ENCODE measurements at places on chromosomes 2 and 18. TPM values are rescaled to one million over a fixed set of nuclear protein-coding genes. Genes with fewer than 3 reads are reported as not detected.

Gene MRPL44
- total RNA-seq, result 29.1 TPM

Gene UPP2
- not detected for total RNA-seq

Gene SLC11A1
- total RNA-seq, result not detected

Gene ALLC
- not detected for total RNA-seq

Gene MARCO
- not detected for total RNA-seq

Gene SULT1C4
- total RNA-seq, result not detected

DNA sequence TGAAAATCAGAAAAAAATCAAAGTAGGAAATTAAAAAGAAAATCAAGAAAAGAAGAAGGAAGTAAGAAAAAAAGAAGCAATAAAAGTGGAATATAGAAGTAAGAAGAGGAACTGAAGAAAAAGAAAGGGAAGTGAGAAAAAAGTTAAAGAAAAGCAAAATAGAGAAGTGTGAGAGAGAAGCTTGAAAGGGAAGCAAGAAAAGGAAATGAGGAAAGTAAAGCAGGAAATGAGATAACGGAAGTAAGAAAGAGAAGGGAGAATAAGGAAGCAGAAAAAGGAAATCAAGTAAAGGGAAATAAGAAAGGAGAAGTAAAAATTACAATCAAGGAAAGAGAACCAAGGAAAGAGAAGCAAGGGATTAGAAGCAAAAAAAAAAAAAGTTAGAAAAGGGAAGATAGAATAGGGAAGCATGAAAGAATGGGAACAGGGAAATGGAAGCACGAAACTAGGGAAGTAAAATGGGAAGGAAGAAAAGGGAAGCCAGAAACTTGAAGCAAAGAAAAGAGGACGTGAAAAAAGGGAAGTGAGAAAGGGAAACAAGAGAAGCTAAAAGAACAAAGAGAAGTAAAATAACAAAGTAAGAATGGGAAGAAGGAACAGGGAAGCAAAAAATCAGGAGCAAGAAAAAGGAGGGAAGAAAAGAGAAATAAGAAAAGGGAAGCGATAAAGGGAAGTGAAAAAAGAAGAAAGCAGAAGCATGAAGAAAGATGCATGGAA lies 243.3 kb upstream of the NCKAP5 start:
- no peak overlapping the region for H3K4me3 ChIP-seq
- DNase-seq, result no peak
- peaks cover 17% of the 10 kb centered on the region for H3K36me3 ChIP-seq
- H3K27ac ChIP-seq, result no peak overlapping the region
- H3K27me3 ChIP-seq, result peaks cover 3% of the 10 kb centered on the region
- no peaks in the 10 kb centered on the region for H3K4me1 ChIP-seq

DNA sequence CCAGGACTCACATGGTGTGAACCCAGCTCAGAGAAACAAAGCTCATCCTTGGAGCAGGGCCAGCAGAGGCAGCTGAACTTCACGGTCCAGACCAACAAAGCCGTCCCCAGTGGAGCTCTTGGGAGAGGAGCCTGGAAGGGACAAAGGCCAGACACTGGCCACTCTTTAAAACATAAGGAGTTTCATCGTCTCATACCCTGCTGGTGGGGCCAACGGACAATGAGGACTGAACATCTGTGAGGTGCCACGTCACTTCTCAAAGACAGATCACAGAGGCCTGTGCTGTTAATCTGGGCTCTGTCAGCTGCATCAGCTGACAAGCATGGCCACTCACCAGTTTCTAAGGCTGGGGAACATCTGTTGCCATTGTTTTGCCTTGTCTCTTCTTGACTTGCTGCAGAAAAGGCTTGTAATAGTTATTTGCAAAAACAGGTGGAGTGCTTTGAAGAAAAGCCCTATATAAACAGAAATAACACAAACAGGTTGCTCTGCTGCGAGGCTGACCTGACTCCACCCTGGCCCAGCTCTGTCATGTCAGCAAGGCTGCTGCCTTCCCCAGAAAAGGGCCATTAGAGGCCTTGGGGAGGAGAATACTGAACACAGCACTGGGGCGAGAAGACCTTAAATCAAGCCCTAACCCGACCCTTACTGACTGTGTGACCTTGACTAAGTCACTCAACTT lies 68.1 kb upstream of the DAPL1 start:
- H3K27me3 ChIP-seq, result peaks cover 4% of the 10 kb centered on the region
- H3K4me3 ChIP-seq, result no peak overlapping the region
- no peaks in the 10 kb centered on the region for H3K36me3 ChIP-seq
- H3K4me1 ChIP-seq, result no peaks in the 10 kb centered on the region

GRCh38 chr2:98821629-98822135 lies 90.8 kb upstream of the MGAT4A start:
- H3K4me1 ChIP-seq, result peaks cover 5% of the 10 kb centered on the region
- H3K27ac ChIP-seq, result no peak overlapping the region
- H3K4me3 ChIP-seq, result no peak overlapping the region
- H3K27me3 ChIP-seq, result peaks cover 2% of the 10 kb centered on the region

- H3K36me3 ChIP-seq, result no peaks in the 10 kb centered on the region
- H3K27me3 ChIP-seq, result peaks cover 27% of the 10 kb centered on the region
- H3K4me1 ChIP-seq, result no peaks in the 10 kb centered on the region
- no peak for DNase-seq
Measured at GRCh38 chr2:224325941-224326340, 76.0 kb downstream of the FAM124B start.

- peaks cover 21% of the 10 kb centered on the region for H3K27me3 ChIP-seq
- no peak for DNase-seq
- H3K4me1 ChIP-seq, result no peaks in the 10 kb centered on the region
- H3K4me3 ChIP-seq, result no peak overlapping the region
- H3K36me3 ChIP-seq, result no peaks in the 10 kb centered on the region
Measured at GRCh38 chr2:9830685-9831410, 12.4 kb upstream of the TAF1B start.

- peaks cover 19% of the 10 kb centered on the region for H3K27me3 ChIP-seq
- DNase-seq, result no peak
- H3K36me3 ChIP-seq, result no peaks in the 10 kb centered on the region
- no peak overlapping the region for H3K4me3 ChIP-seq
- no peak overlapping the region for H3K27ac ChIP-seq
Measured at GRCh38 chr2:175874291-175874690, 127.8 kb downstream of the LNPK start.

DNA sequence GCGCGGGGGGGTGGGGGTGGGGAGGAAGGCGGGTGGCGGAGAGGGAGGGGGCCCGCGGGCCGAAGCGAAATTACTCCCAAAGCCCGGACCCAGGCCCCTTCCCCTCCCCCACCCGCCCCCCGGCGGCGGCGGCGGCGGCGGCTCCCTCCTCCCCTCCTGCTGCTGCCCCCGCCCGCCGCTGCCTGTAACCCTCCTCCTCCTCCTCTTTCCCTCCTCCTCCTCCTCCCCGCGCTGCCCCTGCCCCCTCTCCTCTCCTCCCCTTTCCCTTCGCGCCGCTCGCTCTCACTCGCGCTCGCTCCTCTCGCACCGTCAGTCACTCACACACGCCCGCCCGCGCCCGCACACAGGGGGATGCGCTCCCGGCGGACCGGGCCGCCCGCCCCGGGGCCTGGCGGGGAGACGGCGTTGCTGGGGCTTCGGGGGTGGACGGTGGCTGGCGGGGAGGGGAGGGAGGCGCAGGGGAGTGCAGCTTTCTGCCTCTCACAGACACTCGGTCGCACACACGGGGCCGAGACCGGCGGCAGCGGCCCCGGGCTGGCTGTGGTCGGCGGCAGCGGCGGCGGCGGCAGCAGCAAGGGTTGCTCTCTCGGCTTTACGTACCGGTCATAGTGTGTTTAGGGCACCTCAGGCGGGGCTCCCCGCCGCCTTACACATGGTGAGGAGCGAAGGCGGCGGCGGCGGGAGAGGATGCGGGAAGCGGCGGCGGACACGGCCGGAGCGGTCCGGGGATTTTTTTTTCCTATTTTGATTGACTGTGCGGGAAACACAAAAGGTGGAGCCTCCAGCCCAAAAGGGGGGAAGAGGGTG lies 405 bp downstream of the SP3 start:
- DNase-seq, result peak; percentile 91
- H3K4me3 ChIP-seq, result peak overlapping the region; percentile 95
- H3K27ac ChIP-seq, result peak overlapping the region; percentile 99
- no peaks in the 10 kb centered on the region for H3K27me3 ChIP-seq
- H3K4me1 ChIP-seq, result peaks cover 41% of the 10 kb centered on the region

DNA sequence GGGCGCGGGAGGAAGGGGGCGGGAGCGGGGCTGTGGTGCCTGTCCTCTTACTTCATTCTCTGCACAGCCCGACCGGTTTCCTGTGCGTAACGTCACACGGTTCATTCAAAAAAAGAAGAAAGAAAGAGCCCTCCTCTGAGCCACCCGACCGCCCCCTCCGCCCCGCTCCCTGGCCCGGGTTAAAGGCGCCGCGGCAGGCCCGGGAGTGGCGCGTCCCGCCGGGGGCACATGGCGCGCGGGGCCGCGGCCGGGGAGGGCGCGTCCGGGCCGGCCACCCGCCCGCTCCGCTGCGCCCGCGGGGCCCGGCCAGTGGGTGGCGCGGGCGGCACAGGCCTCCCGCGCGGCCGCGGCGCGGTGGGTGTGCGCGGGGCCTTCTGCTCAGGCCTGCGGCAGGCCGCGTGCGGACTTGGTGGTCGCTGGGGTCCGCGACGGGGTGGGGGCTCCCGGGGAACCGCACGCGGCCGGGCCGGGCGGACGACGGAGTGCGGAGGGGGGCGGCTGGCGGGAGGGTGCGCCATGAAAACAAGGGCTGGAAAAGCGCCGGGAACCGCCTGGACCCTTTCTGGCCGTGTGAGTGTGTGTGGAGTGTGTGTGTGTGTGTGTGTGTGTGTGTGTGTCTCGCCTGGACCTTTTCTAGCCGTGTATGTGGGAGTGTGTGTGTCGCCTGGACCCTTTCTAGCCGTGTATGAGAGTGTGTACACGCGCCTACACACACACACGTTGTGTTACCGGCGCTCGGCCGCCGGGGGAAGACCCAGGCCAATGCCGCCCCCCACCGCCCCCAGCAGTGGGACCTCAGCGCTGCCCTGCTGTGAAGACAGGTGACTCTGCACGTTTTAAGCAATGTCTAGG lies 780 bp upstream of the BCL2 start:
- H3K36me3 ChIP-seq, result peaks cover 23% of the 10 kb centered on the region
- peak; percentile 90 for DNase-seq
- H3K27ac ChIP-seq, result peak overlapping the region; percentile 95
- H3K27me3 ChIP-seq, result no peaks in the 10 kb centered on the region
- H3K4me3 ChIP-seq, result peak overlapping the region; percentile 96

GRCh38 chr2:225002656-225003045 lies 39.6 kb downstream of the DOCK10 start:
- no peaks in the 10 kb centered on the region for H3K27me3 ChIP-seq
- H3K4me3 ChIP-seq, result peak overlapping the region; percentile 59
- H3K27ac ChIP-seq, result peak overlapping the region; percentile 96

DNA sequence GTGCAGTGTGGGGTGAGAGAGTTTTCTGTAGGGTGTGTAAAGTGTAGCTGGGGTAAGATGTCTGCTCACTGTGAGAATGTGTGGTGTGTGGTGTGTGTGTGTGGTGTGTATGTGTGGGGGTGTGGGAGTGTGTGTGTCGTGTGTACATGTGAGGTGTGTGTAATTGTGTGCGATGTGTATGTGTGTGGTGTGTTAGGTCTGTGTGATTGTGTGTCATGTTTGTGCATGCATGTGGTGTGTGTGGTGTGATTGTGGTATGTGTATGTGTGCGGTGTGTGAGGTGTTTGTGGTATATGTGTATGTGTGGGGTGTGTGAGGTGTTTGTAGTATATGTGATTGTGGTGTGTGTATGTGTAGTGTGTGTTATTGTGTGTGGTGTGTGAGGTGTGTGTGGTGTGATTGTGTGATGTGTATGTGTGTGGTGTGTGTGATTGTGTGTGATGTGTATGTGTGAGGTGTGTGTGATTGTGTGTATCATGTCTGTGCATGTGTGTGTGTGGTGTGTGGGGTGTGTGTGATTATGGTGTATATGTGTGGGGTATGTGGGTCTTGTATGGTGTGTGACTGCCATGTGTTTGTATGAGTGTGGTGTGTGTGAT lies 241.7 kb upstream of the HDAC4 start:
- DNase-seq, result no peak
- H3K4me1 ChIP-seq, result peaks cover 12% of the 10 kb centered on the region
- H3K4me3 ChIP-seq, result no peak overlapping the region
- H3K27me3 ChIP-seq, result no peaks in the 10 kb centered on the region

DNA sequence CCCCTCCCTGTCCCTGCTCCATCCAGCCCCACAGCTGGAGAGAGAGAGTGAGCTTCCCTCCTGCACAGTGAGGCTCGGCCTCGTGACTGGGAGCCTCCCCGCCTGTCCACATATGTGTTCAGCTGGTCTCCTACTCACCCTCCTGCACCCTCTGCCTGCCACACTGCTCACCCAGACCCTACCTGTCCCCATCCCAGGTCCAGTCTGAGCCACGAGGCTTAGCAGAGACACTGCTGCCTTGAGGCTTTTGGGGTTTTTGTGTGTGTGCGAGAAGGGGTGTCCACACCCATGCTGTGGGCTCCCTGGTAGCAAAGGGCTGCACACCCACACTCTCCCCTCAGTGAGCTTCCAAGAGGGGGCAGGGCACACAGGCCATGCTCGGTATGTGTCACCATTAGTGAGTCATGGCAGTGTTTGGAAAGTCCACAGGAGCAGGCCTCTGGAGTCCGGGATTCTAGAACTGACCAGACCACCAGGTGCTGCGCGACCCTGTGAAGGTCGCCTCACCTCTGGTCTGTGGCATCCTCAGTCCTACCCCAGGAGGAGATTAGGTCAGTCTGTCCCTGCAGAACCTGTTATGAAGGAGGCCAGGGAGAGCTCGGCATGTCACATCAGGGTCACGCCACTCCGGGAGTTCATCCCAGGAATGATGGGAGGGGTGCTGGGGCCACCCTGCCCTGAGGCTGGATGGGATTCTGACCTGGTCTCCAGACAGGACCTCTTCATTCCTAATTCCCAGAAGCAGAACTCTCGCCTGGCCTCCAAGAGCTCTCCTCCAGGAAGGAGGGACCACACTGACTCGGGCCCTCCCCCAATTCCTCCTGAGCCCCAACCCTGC lies 39.9 kb upstream of the SMAD7 start:
- DNase-seq, result no peak
- no peaks in the 10 kb centered on the region for H3K36me3 ChIP-seq
- H3K4me1 ChIP-seq, result peaks cover 16% of the 10 kb centered on the region
- no peak overlapping the region for H3K4me3 ChIP-seq
- H3K27me3 ChIP-seq, result peaks cover 12% of the 10 kb centered on the region

DNA sequence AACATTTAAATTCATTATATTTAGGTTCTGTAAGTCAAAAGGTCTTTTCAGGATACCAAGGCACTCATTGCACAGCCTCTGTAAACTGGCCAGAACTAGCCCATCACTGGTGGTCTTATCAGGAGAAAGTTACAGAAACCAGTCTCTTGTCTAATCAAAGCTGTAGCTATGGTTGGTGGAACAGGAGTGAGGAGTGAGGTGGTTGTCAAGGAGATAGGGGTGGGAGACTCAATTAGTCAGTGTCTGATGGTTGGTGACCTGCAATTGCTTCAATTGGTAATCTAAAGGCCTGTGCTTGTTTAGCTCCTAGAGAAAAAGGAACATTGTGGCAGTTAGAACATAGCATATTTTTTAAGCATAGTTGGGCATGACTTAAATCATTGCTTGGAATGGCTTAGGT lies 458.6 kb upstream of the CDH2 start:
- no peaks in the 10 kb centered on the region for H3K4me1 ChIP-seq
- H3K27ac ChIP-seq, result no peak overlapping the region
- no peak overlapping the region for H3K4me3 ChIP-seq

GRCh38 chr2:158890296-158890905 lies 78.0 kb upstream of the TANC1 start:
- no peak overlapping the region for H3K27ac ChIP-seq
- no peaks in the 10 kb centered on the region for H3K4me1 ChIP-seq
- no peaks in the 10 kb centered on the region for H3K36me3 ChIP-seq
- H3K27me3 ChIP-seq, result peaks cover 19% of the 10 kb centered on the region

GRCh38 chr2:60070736-60071489 lies 482.5 kb downstream of the BCL11A start:
- no peaks in the 10 kb centered on the region for H3K4me1 ChIP-seq
- DNase-seq, result no peak
- no peaks in the 10 kb centered on the region for H3K27me3 ChIP-seq
- no peaks in the 10 kb centered on the region for H3K36me3 ChIP-seq

Measured in natural killer cell treated with Interleukin-12 subunit alpha and Interleukin-12 subunit beta and Interleukin-15 and Interleukin-18, amount 100 ng/mL, for 72 hours (primary cell).